Activated CD4-positive, alpha-beta T cell treated with anti-CD3 and anti-CD28 coated beads, Interleukin-2, amount 50 U/mL, for 16 hours (primary cell): ENCODE measurements at places on chromosomes 11 and 22.

DNA sequence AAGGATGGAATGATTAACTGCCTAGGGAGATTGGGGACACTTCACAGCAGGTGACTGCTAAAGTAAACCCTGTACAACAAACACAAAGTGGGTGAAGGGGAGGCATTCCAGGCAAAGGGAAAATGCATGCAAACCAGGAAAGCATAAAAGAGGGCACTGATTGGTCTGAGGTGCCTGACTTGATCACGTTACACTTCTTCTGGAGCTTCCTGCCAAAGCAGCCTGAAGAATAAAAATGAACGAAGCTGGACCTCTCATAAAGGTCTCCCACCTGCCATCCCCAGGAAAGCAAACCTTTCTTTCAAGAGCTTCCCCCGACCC is 46.7 kb upstream of the SCUBE2 start:
- no peak for DNase-seq

- DNase-seq, result no peak
Observed at GRCh38 chr11:60711276-60711675, 11.9 kb downstream of the MS4A8 start.

- no peak for DNase-seq
Observed at GRCh38 chr11:44241851-44242250, 68.1 kb downstream of the ALX4 start.

DNA sequence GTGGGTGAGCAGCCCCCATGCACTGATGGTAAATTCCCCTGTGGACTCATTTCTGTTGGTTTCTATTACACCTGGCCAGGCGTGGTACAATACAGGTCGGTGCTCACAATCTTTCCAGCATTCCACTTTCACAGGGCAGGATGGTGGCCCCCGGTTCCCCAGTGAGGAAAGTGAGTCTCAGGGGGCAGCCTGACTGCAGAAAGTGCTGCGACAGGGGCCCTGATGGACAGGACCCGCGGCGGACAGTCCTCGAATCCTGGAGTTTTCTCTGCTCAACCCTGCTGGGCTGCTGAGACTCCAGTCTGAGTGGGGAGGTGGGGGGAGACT is 3.1 kb upstream of the PGGHG start:
- no peak for DNase-seq

DNA sequence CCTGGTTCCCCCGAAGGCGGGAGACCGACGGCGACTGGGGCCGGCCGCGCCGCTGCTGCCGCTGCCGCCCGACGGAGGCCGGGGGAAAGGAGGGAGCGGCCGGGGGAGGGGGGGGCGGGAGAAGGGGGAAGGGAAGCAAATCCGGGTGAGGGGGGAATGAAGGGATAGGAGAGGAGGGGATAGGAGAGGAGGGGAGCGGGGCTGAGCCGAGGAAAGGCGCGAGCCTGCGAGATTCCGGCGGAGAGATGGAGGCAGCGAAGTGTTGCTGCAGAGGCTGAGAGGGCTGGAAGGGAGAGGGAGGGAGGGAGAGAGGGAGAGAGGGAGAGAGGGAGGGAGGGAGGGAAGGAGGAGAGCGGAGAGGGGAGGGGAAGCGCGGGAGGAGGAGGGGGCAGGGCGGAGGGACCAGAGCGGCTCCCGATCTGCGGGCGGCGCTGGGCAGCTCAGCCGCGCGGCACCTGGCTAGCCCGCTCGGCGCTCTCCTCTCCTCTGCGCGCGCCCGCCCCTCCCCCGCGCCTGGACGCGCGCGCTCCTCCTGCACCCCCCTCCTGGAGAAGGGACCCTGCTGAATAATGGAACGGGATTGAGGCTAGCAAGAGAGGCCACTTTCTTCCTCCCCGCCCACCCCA is 52.3 kb downstream of the SLC22A12 start:
- DNase-seq, result no peak

GRCh38 chr11:32527261-32528175 is 56.1 kb upstream of the EIF3M start:
- no peak for DNase-seq

DNA sequence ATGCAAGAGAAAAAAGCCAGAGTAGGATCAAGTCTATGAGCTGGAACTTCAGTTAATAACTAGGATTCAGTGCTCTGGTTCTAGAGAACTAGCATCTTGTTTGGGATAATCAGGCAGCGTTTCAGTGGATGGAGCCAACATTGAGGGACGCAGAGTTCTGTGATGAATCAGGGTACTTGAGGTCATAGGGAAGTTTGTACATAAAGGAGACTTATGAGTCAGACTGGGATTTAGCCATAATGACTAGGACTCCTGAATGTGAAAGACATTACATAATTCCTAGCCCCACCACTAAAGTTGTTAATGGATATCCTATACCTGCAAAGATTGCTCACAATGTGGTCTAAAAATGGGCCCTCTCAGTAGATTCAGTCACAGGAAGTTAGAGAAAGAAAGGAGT is 6.8 kb downstream of the SLN start:
- DNase-seq, result no peak

DNA sequence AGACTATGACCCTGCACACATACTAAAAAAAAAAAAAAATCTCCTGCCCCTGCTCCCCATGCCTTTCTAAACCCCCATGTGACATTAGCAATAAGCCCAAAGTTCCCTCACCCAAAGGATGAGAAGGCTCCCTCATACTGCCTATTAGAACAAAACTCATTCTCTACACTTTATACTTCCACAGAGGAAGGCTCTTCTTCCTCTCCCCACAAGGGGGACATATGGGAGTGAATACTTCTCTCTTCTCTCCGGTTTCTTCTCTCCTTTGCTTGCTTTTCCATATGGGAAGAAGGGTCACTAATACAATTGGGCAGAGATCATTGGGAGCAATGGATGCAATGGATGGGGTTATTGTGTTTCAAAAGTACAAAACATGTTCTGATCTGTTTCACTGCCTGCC is 3.3 kb downstream of the OR52L1 start:
- DNase-seq, result no peak

- no peak for DNase-seq
Observed at GRCh38 chr11:107857550-107858216, 904 bp downstream of the SLC35F2 start.

DNA sequence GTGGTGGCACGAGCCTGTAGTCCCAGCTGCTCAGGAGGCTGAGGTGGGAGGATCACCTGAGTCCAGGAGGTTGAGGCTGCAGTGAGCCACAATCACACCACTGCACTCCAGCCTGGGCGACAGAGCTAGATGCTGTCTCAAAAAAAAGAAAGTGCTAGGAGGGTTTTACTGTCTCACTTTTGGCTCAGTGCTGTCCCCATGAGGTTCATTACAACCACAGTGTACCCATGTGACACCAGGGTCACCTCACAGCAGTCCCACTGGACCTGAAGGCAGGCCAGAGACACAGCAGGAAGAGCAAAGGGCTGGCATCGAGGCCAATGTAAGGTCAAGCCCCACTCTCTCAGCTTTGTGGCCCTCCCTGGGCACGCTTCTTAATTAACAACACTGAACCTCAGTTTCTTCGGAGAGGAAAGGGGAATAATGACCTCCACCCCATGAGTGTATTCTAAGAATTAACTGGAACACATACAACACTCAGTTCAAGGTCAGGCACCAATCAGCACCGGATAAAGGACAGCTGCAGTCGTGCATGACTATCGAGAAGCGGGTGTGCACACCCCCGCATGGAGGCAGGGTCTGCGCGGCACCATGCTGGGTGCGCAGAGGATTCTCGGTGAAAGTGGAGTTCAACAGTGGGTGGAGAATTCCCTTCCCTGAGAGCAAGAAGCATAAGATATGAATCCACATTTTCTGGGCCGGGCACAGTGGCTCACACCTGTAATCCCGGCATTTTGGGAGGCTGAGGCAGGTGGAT is 30.9 kb upstream of the BAIAP2L2 start:
- DNase-seq, result no peak

GRCh38 chr22:42766860-42767259 is 46.2 kb upstream of the A4GALT start:
- DNase-seq, result no peak

DNA sequence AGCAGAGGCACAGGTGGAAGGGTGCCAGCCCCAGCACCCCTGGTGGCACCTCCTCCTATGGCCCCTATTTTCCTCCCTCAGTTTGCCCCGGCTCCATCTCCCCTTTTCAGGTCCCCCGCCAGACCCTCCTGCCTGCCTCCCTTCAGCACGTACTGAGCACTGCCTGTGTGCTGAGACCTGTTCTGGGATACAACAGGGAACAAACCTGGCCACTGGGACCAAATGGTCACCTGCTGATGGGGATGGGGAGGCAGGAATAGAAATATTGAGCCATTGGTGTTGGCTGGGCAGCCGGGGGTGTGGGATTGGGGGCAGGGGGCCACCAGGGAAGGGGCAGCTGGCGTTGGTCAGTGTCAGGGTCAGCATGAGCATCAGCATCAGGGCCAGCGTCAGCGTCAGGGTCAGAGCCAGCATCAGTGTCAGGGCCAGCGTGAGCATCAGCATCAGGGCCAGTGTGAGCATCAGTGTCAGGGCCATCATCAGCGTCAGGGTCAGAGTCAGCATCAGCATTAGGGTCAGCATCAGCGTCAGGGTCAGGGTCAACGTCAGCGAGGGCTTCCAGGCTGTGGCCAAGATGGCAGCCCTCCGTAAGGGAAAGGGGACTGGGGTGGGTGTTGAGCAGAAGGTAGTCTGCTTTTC is 7.5 kb downstream of the ZNF74 start:
- no peak for DNase-seq

DNA sequence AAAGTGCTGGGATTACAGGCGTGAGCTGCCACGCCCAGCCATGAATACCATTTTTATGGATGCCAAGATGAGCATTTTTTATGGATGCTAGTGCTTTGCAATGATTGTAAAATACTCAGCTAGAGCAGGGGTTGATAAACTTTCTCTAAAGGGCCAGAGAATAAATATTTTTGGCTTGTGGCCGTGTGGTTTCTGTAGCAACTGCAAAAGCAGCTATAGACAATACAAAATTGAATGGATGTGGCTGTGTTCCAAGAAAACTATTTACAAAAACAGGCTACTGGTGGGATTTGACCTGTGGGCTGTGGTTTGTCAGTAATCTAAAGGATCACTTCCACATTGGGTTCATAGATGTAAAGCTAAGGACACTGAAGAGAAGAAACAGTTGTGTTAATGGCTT is 56.0 kb downstream of the COMMD9 start:
- DNase-seq, result no peak

- peak; percentile 65 for DNase-seq
Observed at GRCh38 chr11:62665599-62666258, 617 bp downstream of the CSKMT start.

DNA sequence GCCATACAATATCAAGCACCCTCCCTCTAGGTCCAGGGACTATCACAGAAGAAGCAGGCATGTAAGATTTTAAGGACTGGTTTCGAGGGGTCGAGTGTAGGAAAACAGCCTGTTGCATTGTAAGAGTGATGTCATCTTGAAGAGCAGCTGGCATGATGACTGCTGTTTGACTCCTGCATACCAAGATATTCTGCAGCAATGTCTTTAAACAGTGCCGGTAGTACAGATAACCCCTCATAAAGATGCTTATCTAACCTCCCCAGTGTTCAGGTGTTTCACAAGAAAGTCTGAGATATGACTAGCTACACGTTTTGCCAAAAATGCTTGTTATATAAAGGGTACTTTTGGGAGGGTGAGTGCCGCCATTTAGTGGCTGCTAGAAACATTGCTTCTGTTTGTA is 12.0 kb downstream of the FAM111A start:
- no peak for DNase-seq

DNA sequence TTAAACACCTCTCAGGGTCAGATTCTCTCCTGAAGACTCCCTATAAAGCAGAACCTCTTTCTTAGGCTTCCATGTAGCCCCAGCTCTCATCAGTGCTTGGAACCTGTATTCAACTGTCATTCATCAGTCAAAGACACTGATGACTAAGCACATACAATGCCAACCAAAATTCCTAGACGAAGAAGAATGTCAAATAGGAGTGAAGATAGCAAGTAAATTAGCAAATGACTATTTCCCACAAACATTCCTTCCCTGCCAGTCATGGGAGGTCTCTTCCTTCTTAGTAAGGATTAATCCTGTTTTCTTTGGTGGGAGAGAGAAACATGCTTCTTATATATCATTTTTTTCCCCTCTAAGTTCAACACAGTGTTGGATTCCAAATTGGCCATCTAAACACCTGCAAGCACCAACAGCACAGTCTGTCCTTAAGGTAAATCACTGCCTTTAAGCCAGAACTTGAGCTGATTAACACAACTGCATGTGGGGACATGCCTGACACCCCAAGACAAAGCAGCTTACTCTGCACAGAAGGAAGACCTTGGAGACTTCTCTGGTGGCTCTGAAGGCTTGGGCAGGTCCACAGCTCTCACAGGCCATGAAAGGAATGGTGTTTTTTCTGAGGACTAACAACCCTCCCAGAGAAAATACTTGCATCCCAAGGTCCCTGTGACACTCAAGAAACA is 47.5 kb upstream of the ME3 start:
- DNase-seq, result no peak

DNA sequence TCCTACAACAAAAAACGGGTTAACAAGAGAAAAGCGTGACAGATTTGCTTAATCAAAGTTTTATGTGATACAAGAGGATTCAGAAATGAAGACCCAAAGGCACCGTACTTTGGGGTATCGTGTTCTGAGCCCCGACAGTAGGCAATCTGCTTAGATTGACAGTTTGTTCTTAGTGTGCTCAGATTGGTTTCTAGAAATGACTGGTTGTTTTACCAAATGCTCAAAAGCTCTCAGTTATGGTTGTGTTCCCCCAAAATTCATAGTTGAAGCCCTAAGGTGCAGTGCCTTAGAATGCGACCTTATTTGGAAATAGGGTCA is 102.7 kb downstream of the RASSF10 start:
- DNase-seq, result peak; percentile 14

GRCh38 chr11:15309296-15309695 is 194.6 kb downstream of the INSC start:
- no peak for DNase-seq

DNA sequence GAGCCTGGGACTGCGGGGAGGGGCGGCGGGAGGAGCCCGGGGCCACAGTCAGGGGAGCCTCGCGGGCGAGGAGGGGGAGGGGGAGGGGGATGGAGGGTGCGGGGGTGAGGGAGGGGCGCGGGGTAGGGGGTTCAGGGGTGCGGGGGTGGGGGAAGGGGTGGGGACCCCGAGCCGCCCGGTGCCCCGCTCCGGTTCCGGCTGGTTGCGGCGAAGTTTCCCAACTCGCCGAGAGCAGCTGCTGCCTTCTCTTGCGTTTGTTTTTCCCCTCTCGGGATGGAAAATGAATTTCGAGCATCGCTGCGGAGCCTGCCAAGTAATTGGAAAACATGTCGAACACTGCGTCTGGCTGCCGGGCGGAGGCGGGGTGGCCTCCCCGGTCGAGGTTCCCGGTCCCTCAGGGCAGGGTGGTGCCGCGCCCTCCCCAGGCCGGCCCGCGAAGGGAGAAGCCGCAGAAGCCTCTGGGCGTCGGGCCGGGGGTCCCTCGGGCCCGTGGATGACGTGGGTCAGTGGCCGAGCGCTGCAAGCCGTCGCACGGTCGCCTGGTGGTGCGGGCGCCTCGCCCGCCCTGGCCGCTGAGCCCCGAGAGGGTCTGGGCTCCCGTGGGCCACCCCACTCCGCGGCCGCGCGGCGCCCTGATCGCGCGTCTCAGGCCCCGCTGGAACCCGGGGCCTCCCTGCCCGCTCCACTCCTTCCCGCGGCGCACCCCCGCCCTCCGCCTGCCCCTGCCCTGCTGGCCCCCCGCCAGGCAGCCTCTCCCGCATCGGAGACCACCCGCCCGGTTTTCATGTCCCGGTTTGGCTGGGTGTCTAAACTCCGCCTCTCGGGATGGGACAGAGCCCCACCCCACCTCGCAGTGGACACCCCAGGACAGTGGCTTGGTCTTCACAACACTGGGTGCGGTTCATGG is 12.1 kb downstream of the SPATA19 start:
- no peak for DNase-seq
